ENCODE measurements at places on chromosomes 11 and 22. TPM values are rescaled to one million over a fixed set of nuclear protein-coding genes. Genes with fewer than 3 reads are reported as not detected.

DNA sequence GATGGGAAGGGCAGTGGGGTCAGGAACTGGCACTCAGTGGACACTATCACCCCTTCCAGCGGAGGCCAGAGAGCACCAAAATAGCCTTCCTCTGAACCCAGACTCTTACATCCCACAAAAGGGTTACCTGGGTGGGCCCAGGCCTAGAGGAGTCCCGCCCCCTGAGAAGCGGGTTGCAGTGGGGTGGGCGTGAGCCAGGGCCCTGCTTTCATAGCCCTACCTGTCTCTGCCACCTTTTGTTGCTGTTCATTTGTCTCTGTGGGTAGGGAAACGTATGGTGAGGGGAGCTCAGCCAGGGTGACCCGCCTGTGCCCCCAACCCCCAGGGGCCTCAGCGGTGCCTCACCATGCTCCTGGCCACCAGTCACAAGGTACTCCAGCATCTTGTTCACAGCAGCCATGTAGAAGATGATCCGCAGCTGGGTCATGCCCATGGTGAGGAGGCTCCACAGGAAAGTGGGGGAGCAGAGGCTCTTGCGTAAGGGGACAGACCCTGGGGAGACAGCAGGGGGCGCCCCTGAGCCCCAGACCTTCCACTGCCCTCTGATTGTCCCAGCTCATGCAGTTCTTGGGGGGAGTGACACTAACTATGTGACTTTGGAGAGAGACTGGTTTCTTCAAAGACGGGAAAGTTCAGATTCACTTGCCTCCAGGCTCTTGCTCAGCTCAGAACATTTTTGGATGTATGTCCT lies 24.0 kb downstream of the SLC43A1 start:
- no peak for DNase-seq

DNA sequence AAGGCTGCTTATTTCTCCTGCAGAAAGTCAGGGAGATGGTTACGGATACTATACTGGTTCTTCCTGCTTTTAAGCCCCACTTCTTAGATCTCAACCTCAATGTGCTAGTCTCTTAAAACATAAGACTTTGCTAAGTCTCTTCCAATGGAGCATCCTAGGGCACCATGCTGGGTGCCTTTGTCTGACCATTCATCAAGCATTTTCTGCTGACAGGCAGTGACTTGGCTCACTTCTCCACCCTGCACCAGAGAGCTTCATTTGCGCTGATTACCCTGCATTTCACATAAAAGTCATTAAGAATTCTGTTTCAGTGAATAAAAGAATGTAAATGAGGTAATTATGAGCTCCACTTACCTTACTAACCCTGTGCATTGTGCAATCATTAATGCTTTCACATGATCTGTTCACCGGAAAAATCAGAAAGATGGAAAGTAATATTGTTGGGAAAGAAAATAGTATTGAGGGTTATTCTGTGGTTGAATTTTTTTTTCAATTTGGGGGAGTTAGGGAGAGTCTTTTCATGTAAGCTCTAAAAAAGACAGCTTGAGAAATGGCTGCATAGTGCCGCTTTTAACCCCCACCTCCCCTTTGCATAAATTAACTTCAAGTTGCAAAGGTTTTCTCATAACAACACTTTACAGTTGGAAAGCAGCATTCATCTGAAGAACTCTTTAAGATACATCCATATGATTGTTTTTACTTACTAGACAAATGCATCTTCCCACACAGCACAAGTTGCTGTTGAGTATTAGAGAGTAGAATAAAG lies 677.3 kb upstream of the KIRREL3 start:
- DNase-seq: no peak

Gene TMEM223
- polyA plus RNA-seq: 30.6 TPM

GRCh38 chr11:74283580-74284180 lies 27.8 kb downstream of the P4HA3 start:
- DNase-seq: no peak

DNA sequence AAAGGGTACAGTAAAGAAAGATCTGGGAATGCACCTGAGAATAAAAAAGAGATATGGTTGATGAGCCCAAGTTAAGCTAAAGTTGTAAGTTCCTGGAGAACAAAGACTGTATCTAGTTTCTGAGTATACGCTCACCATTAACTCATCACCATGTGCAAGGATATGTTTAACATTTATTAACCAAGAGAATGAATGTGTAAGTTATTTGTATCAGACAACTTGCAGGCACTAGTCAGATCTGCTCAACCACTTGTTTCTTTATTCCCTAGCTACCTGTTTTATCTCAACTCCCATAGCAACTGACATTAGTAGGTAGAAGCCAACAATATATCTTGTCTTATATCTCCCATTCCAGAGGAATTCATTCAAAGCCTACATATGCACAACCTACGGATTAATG lies 74.9 kb upstream of the KCNA4 start:
- DNase-seq: no peak

Gene APLP2
- polyA plus RNA-seq: 448 TPM

DNA sequence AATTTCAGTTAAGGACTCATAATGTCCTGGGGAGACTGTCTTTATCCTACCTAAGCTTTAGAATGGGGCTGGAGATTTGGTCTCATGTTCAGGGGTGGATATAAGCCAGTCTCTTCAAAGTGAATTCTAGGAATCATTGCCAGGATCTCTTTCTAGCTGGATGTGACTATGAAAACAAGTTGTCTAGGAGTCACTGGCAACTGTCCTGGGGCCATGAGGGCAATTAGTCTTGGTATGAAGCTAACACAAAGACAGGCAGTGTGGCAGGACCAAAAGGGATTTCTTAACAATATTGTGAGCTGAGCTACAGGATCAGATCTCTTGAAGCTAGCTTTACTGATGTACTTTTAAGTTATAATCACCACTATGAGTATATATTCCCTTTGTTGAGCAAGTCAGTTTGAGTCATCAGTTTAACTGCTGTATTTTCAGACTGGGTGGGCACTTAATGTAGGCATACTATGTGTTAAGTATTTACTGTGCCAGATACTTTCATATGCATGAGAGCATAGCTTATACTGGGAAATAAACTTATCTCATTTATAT lies 390.0 kb upstream of the CCDC90B start:
- no peak for DNase-seq

DNA sequence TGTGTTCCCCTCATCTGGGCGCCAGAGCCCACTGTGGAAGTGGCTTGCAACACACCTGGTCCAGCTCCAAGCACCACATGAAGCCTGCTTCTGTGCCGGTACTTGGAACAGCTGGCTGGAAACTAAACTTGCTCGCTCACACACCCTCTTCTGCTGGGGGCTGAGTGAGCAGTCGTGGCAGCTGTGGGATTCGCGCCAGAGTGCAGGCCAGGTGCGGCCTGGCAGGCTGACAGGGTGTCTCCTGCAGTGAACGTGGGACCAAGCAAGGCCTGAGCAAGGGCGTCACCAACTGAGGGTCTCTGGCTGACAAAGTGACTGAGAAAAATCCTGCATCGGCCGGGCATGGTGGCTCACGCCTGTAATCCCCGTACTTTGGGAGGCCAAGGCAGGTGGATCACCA lies 15.2 kb downstream of the SMC1B start:
- DNase-seq: no peak

Measured in renal cortex interstitium (tissue), 15 donors.